Spinal cord (tissue), 10 donors: ENCODE measurements at places on chromosomes 11 and 22. TPM values are rescaled to one million over a fixed set of nuclear protein-coding genes. Genes with fewer than 3 reads are reported as not detected.

- DNase-seq = no peak
These were observed 17.4 kb downstream of the CABIN1 start for GRCh38 chr22:24028533-24028932.

CDK2AP2 gene
- total RNA-seq = 27.5 TPM

LIF gene
- total RNA-seq = 0.61 TPM

PANX3 gene
- total RNA-seq = not detected

GRCh38 chr11:56698795-56699194, at the start of gene OR9G1:
OR9G1 (plus strand) TSS chr11:56699095; CDS start chr11:56700388, 1,293 bp downstream.
- DNase-seq = no peak

- no peak for DNase-seq
These were observed 26.4 kb upstream of the PPFIA1 start for GRCh38 chr11:70243912-70244652.

- DNase-seq = no peak
These were observed 37.2 kb downstream of the GLYATL2 start for GRCh38 chr11:58807343-58807742.

DNA sequence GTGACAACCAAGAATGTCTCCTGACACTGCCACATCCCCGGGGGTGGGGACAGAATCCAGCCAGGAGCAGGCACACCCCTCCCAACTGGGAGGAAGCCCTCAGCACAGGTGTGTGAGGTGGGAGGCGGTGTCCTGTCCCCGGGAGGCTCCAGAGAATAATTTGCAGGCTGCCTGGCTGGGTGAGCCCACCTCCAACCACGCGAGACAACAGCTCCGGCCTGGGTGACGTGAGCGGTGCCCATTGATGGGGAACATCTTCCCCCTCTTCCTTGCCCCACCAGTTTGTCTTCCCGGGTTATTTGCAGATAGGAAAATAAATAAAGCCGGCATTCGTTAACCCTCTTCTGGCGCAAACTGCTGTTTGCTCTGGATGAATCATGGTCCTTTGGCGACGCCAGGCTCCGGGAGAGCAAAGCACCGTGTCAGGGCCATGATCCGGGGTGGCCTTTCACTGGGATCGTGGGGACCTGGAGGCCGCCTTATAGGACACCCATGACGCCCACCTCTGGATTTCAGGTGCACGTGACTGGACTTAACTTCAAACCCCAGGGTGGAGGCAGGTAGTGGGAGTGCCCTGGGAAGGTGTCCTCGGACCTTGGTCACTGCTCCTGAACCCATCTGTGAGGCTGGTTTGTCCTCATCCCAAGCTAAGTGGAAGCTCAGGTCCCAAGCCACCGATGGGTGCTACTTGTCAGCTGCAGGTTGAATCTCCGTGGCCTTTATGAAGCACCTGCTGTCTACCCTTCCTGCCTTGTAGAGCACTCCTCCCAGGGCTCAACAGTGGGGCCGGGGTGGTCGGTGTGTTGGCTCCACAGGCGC, 13.9 kb downstream of the CCND1 start:
- no peak for DNase-seq

MPZL2 gene
- total RNA-seq = 50.6 TPM

DNA sequence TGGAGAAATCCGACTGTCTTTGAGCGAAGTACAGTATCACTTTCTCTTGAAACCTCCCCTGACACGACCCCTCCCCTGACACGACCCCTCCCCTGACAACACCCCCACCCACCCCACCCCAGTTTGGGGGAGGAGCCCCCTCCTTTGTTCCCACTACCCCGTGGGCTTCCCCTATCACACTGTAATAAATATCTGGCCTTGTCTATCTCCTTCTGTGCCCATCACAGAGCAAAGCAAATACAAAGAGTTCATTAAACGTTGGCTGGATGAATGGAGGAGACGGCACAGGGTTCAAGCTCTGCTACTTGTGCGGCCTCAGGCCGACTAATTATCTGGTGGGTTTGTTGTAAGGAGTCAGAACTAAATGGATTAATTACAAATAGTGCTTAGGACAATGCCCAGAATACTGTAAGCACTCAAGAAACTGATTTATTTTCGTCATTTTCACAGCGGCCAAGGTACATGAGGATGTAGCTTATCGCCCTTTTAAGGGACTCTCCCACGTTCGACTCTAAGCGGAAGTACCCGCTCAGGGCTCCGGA, 628 bp upstream of the GGA1 start:
- DNase-seq = no peak

MUC15 gene
- total RNA-seq = 0.17 TPM

DNA sequence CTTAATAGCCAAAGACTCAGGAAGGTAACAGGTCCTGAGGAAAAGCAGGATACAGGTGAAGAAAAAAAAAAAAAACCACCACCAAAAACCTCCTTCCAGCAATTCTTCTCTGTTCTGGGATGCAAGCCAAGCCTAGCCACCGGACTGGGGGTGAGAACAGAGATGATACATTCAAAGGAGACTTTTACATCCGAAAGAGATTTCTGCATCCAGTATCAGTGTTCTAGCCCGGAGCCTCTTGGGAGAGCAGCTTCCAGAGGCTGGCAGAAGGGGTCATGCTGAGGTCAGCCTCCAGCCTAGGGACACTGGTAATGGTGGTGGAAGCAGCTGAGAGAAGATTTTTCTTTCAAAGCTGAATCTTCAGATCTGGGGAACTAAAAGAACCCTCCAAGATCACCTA, 76.2 kb downstream of the KCNC1 start:
- peak; percentile 43 for DNase-seq

APIP gene
- total RNA-seq = 36.7 TPM

DNA sequence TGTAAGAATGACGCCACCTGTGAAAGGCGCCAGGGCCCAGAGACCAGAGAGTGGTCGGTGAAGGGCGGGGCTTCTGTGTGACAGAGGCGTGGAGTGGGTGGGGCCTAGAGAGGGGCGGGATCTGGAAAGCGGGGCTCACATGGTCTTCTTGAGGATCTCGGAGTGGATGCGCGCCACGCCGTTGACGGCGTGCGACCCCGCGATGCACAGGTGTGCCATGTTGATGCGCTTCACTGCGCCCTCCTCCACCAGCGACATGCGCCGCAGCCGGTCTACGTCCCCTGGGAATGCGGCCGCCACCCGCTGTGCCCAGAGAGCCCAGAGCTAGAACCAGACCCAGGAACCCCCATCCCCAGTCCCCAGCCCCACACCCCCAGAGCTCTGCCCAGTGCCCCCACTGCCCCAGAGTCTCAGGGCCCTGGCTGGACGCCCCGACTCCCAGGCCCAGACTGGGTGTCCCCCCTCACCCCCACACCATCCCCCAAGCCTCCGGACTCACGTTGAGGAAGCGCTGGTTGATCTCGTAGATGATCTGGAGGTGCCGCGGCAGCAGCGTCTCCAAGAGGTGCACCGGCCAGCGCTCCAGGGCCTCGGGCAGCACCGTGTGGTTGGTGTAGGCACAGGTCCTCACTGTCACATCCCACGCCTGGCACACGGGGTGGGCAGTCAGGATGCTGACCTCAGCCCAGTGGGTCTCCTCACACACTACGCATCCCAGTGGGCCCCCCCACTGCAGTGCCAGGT, 6.2 kb downstream of the PYGM start:
- no peak for DNase-seq

HOATZ gene
- 29.5 TPM for total RNA-seq

DNA sequence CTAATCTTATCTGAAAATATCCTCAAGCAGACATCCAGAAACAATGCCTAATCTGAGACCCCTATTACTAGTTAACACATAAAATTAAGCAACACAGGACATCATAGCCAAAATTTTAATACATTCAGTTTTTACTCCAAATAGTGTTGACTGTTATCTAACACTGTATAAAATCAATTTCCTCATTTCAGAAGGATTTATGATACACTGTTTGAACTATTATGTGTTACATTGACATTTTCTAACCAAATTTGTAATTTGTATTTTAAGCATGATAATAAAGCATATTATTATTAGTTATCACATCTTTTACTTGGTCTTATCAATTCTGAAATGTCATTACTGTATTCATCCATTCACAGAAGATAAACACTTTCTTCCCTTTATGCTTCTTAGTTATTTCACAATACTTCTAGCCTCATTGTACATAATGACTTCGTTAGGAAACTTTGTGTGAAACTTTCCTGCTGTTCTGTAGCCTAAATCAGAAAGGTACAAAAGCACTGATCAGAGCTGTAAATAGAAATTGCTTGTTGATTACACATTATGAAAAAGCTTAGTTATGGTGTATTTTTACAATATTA, 1248.9 kb downstream of the JRKL start:
- DNase-seq = no peak

- no peak for DNase-seq
These were observed 35.9 kb upstream of the HORMAD2 start for GRCh38 chr22:30044369-30044768.

- no peak for DNase-seq
These were observed 3.5 kb upstream of the FOXRED2 start for GRCh38 chr22:36510384-36510783.

DNA sequence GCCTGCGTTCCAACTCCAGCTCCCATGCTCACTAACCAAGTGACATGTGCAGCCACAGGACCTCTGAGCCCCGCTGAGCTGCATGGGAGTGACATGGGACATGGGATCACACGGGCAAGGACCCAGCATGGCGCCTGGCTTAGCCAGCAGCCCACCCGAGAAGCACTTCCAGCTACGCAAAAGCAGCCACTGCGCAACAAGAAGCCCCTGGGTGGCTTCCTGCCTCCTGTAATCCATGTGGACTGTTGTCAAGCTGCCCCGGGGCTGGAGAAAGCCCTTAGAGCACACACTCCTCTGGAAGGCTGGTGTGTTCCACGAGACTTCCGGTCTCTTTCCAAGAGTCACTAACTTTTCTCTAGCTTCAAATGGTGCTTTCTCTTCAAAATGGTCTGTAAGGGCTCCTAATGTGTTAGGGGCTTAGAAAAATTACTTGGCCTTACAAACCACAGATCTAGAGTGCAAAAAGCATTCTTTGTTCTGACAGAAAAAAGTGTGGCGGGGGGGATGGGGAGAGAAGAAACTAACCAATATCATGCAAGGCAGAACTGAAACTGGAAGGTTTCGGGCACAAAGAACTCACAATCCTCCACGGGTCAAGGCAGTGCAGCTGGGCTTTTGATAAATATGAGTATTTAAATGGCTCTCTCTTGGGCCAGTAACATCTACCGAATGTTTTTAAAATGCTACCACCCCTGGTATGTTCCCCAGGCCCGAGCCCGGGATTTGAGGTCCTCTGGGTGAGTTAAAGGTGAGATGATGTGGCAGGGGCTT, 5.5 kb downstream of the C11orf24 start:
- no peak for DNase-seq

DNA sequence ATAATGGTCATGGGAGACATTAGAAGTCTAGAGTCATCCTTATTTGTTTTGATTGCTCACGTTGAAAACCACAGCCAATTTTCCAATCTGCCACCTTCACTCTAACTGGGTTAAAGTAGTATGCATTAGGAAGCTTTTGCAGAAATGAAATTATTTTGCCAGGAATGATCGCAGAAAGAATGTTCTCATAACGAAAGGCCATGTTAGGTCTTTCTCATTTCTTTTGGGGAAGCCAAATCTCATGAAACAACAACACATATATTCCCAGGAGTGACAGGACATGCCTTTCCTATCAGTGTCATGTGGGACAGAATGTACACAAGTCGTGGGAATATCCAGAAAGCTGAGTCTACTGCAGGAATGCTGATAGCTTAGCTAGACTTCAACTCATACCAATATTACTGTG, 386.3 kb downstream of the AASDHPPT start:
- DNase-seq = no peak

DNA sequence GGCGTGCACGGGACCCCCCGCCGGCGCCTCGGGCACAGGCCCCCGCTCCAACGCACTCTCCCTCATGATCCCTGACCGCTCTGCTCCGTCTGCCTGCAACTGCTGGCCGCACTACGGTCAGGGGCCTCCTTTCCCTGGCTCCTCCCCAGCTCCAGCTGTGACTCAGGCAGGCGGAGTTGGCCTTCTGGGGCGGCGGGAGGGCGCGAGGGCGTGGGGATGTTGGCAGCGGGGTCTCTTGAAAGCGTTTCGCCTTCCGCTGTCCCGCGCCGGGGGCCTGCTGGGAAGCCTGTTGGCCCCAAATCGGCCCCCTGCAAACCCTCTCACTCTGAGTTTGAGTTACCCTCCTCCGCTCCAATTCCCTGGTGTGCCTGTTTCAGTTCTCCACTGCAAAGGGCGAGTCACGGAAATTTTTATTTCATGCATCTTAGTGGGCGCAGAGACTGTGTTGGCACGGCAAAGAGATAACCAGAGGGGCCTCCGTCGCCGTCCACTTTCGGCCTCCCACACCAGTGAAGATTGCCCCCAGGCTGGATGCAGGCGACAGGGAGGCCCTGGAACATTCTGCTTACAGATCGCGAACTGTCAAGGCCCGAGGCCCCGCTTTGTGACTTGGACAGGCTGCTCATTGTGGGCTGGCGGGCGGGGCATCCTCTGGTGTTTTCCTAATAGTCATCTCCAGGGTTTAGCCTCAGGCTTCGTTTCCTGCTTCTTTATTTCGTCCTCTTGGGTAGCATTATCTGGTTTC, at the start of gene CAVIN3:
TSS of gene CAVIN3 (minus strand) at position 91 of the 745 bp plus-strand sequence. CDS start at position 66, 25 bp downstream.
- no peak for DNase-seq
